Foreskin fibroblast (primary cell): ENCODE measurements at places on chromosomes 1 and 21.

DNA sequence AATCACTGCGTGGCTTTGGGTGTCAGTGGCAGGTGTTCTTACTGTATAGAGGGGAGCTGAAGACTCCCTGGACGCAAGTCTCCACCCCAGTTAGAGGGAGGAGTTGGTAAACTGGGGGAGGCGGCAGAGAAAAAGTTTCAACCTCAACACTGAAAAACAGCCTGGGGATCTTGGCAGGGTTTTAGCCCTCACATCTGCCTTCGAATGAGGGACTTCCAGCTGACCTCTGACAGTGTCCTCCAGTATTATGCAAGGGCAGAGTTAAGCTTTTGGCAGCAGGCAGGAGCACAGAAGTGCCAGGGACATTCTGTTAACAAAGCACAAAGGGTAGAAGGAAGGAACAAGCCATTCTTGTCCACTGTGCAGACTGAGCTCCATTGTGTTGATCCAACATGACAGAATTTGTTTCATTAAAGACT lies 41.2 kb upstream of the RAB4A start:
- peak; percentile 53 for DNase-seq

GRCh38 chr1:72483846-72484357 lies 201.6 kb upstream of the NEGR1 start:
- no peak for DNase-seq

DNA sequence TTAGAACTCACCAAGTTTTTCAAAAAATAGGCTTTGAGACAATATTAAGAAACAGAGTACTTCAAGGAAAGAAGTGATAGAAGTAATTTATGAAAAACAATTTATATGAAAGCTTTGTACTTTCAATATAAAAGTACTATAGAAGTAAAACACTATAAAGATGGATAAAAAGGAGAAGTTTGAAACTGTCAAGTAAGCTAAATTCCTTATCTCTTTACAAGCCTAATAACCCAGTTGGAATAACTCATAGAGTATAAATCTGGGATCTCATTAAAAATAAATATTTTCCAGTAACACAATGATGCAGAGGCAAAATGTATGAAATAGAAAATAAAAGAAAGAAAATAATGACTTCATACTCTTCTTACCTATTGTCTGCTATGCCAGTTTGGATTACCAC lies 232.5 kb downstream of the PDE4B start:
- DNase-seq: no peak

GRCh38 chr1:938711-939489 lies 15.2 kb downstream of the SAMD11 start:
- no peak for DNase-seq

GRCh38 chr1:213123536-213123935 lies 72.5 kb downstream of the RPS6KC1 start:
- DNase-seq: peak; percentile 30

- DNase-seq: no peak
Measured at GRCh38 chr1:19284881-19285280, 3.7 kb downstream of the AKR7A3 start.

- DNase-seq: no peak
Measured at GRCh38 chr21:28334407-28334806, 658.3 kb downstream of the LTN1 start.

GRCh38 chr1:30856260-30856790 lies 52.2 kb downstream of the SDC3 start:
- peak; percentile 34 for DNase-seq

DNA sequence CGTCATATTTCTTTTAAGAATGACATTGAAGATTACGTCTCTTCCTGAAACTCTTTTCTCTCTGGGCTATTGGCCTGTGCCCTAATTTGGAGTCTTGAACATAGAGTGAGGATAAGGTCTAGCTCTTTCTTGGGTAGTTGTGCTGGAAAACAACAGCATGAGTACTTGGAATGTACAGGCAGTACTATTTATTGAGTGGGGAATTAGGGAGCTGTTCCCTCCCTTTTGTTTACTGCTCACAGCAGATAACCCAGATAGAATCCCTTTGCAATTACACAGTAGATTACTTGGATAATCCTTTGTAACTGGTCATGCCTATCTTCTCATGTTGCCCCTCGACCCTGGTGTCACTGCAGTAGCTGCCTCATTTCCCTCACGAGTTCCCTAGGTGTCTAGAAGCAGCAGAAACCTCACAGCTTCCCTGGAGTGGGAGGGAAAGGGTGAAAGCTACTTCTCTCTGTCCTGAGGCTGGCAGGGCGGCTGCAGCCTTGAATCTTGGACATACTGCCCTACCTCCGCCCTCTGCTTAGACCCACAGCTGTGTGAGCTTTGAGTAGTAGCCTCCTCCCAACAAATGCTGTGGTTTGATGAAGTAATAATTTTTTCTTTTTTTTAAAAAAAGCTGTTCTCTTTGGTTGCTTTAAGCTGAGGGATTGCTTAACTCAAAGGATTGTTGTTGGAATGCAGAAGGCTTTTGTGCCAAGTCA lies 70.6 kb downstream of the FGGY start:
- DNase-seq: peak; percentile 83

GRCh38 chr1:245019910-245020486 lies 134.8 kb upstream of the KIF26B start:
- no peak for DNase-seq

GRCh38 chr1:112904071-112904830 lies 51.7 kb downstream of the SLC16A1 start:
- DNase-seq: peak; percentile 71

DNA sequence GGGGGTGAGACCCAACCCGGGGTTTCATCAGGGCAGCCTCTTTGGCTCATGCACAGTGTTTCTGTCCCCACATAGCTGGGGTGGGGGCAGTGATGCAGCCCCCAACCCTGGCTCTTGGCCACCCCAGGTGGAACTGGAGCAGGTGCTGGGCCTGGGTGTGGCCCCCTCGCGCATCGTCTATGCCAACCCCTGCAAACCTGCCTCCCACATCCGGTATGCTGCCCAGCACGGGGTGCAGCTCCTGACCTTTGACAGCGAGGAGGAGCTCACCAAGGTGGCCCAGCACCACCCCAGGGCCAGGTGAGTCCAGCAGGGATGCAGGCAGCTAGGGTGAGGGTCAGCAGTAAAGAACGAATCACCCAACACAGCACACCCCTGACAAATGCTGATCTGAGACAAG lies 72.3 kb upstream of the TINAGL1 start:
- no peak for DNase-seq

DNA sequence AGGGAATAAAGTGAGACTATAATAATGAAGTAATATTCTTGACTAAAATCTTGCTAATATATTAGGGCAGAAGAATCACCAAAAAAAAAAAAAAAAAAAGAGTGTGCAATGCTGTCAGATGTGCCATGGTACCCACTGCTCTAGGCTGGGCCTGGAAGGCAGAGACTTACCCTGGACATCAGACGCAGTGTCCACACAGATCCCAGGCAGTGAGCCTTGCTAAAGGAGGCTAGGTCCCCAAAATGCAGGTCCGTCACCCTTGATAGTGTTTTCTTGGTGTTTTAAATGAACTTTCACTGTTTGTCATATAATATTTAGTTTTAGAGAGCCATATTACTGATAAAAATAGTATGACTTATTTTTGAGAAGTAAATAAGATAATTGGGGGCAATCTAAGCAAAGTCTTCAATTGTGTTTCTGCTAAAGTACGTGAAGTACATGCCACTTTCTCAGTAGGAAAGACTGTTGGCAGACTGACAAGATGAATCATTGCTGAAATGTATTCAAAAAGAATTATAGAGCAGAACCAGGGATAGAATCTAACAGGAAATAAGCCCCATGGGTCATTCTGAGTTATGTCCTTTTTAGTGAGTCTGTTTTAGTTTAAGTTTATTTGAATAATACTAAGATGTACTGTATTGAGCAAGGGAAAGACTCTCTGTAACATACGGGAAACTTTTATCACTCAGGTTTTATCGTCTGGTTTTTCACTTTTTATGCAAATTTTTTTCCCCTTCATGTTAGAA lies 74.6 kb upstream of the PDC start:
- DNase-seq: peak; percentile 96

DNA sequence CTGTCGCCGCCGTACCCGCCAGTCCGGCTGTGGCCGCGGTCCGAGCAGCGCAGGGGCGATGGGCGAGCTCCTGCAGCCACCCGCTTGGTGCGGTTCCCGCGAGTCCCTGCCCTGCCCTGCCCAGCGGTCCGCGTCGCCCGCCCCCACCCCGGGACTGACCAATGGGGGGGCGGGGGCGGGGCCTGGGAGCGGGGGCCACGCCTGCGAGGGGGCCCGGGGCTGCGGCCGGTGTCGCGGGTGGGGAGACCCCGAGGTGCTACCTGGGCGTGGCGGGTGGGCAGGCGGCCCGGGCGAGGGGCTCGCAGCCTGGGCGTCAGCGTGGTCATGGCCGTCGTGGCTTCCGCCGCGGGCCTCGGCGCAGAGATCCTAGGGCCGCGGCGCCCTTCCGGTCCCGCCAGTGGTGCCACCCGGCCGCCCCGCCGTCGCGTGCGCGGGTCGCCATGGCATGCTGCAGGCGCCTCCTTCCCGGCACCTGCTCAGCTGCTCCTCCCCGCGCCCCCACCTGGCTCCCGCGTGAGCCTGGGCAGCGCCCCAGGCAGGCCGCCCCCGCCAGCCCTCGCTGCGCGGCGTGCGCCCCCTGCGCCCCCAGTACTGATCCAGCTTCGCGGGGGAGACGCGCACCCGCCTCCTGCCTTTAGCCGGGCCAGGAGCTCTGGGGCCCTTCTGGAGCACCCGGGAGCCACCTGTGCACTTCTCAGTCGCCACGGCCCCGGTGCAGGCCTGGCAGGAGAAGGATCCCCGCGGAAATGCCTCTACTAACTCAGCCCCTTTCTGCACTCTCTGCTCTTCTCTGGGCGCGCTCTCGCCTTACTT lies at the start of gene BMP8B:
Gene BMP8B (minus strand): TSS at position 108 of the 813 bp plus-strand sequence. CDS start 380 bp downstream, outside the sequence.
- peak; percentile 39 for DNase-seq

DNA sequence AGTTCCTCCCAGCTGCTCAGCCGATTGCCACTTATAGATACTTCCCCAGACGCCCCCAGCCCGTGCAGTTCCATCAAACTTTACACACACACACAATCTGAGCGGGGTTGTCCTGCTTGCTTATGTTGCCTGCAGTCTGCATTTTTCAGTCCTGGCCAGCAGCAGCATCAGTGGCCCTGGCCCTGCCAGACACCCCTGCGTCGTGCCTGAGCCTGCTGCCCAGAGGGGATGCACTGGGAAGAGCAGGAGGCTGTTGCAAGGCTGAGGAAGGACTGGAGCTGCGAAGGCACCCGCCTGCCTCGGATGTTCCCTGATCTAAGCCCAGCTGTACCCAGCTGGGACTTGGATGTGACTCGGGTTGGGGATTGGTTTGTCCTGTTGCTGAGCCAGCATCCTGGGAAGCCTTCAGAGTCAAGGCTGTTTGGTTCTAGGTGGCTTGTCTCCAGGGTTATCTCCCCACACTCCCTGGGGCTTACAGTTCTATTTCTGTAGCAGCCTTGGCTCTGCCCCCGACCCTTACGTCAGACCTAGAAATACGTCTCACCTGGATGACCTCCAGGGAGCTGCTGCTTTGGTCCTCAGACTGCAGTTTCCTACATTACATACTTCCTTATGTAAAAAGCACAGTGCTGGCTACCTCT lies 42.3 kb downstream of the MAN1C1 start:
- no peak for DNase-seq

DNA sequence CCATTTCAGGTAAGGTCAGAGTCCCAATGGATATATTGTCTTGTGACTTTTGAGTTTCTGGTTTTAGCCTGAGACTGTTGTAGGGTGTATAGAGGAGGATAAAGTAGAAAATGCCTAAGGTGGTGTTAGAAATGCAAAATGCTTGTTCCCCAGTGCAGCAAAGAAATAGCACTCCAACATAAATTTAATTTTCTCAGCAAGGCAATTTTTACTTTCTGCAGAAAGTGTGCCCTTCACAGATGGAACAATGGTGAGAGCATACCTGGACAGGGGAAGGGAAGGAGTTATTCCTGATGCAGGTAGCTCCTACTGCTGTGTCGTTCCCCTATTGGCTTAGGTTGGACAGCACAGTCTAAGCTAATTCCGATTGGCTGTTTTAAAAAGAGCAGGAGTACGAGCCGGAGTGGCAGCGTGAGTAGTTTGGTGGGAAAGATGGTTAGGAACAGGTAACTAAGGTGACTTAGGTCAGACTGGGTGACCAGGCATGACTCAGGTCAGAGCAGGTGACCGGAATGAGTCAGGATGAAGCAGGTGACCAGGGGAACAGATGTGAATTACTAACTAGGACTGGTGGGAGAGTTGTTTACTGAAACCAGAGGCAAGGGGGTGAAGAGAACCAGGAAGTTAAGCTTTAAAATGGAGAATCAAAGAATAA lies 21.5 kb downstream of the SPATA45 start:
- no peak for DNase-seq

GRCh38 chr1:30757352-30758120 lies at the start of gene LAPTM5:
Gene LAPTM5 (minus strand): TSS chr1:30757774. CDS start chr1:30757745, 29 bp downstream.
- no peak for DNase-seq

DNA sequence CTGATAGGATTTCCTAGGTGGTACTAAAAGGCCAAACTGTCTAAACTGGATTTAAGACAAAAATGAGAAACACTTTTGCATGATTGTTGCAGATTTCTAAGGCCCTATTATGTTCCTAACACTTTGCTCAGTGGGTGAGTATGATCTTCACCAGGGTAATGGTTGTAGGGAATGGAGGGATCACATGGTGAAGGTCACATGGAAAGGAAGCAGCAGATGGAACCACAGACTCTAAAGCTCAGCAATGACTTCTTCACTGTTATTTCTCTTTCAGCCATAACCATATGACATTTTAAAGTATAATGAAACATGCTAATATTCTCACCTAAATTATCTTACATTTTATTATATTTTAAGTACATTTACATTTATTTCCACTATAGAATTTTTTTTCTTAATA lies 51.5 kb downstream of the CHRM3 start:
- DNase-seq: no peak

DNA sequence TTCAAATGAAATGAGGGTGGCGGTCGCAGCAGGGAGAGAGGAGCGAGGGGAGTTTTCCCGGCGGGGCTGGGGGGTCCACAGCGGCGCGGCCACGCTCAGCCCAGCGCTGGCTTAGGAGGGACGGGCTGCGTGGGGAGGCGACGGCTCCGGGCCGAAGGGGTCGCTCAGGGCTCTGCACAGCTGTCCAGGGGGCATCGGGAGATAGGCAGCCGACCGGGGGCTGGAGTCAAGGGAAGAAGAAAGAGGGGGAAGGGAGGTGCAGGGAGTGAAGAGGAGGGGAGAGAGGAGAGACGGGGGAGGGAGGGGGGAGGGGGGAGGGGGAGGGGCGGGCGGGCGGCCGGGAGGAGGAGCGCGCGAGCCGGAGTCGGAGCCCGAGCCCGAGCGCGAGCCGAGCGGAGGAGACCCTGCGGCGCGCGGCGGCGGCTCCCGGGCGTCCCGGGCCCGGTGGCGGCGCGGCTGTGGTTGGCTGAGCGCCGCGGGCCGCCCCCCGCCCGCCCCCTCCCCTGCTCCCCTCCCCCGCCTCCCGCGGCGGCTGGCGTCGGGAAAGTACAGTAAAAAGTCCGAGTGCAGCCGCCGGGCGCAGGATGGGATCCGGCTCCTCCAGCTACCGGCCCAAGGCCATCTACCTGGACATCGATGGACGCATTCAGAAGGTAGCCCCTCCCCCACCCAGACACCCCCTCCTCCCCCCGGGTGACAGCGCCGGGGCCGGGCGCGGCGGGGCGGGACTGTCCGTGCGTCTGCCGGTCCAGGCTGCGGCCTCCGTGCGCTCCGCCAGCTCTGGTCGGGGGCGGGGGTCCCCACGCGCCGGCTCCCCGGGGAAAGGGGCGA lies at the start of gene PDE9A:
Gene PDE9A (plus strand): TSS at position 391 of the 831 bp plus-strand sequence. CDS start 194 bp downstream, at position 585.
- DNase-seq: peak; percentile 31

GRCh38 chr1:92805216-92805615 lies 20.3 kb upstream of the EVI5 start:
- no peak for DNase-seq

- no peak for DNase-seq
Measured at GRCh38 chr1:40160806-40161124, 422 bp upstream of the RLF start.

GRCh38 chr1:1872329-1872994 lies 18.4 kb downstream of the GNB1 start:
- no peak for DNase-seq

- DNase-seq: no peak
Measured at GRCh38 chr21:23740463-23740862, 1866.8 kb downstream of the MRPL39 start.
